ENCODE measurements at places on chromosomes 12 and 14.

- no peak for DNase-seq
Observed at GRCh38 chr12:67958187-67958586, 31.1 kb upstream of the IFNG-AS1 start.

DNA sequence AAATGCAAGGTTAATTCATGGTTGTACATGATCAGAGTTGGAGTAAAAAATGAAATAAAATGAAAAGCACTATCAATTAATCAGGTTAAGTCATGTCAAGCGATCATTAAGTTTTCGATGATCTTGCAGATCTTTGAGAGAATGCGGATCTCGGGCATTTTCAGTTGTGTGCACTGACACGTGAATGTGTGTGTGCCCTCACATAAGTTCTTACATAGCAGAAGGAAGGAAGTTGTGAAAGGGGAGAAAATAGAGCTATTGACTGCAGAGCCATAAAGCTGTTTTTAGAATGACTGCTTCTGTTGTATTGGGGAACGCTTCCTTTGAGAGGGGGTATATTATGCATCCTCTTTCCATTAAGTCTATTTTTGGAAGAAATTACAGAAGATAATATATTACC lies 101.3 kb downstream of the HMGA2 start:
- no peak for DNase-seq

- no peak for DNase-seq
Observed at GRCh38 chr12:52524898-52525591, 4.9 kb upstream of the KRT5 start.

- DNase-seq = no peak
Observed at GRCh38 chr14:98101323-98101722, 1170.7 kb downstream of the BCL11B start.

DNA sequence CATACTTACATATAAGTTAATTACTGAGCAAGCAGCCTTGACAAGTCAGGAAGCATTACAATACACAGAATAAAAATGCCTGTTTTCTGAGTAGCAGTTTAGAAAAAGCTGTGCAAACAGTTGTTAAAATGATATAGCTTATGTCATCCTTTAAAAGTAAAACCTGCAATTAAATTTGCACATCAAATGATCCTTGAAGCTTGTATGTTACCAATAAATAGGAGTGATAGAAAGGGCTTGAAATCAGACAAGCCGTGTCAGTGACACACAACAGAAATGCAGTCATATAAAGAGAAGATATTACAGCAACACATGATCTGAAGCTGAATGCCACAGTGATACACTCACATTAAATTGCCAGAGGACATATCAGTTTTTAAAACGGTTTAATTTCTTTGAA lies 70.0 kb downstream of the EPS8 start:
- no peak for DNase-seq

GRCh38 chr12:2879853-2880252 lies 2.8 kb downstream of the RHNO1 start:
- no peak for DNase-seq

DNA sequence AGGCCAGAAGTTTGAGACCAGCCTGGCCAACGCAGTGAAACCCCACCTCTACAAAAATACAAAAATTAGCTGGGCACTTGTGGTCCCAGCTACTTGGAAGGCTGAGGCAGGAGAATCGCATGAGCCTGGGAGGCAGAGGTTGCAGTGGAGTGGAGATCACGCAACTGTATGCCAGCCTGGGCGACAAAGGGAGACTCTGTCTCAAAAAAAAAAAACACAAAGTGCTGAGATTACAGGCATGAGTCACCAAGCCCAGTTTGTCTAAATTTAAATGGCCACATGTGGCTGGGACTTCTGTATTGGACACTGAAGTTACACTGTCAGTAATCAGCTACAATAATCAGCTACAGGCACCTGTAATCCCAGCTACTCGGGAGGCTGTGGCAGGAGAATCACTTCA lies 100.9 kb upstream of the AEBP2 start:
- no peak for DNase-seq

- no peak for DNase-seq
Observed at GRCh38 chr14:34356264-34356654, 105.8 kb downstream of the SPTSSA start.

DNA sequence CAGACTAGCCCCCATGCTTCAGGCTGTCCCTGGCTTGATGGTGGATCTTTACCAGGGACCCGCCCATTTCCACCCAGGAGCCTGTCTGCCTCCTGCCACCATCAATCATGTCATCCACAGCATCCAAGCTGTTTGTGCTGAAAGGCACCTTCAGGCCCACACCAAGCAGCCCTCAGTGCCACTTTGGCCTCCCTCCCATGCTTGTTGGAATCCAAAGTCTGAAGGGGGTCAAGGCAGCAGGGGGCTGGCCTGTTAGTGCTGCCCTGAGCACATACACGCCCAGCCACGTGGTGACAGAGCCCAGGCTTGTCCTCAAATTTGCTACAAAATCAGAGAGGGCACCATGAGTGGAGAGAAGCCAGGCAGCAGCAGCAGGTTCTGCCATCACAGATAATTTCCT lies 1146.8 kb downstream of the FSCB start:
- no peak for DNase-seq

DNA sequence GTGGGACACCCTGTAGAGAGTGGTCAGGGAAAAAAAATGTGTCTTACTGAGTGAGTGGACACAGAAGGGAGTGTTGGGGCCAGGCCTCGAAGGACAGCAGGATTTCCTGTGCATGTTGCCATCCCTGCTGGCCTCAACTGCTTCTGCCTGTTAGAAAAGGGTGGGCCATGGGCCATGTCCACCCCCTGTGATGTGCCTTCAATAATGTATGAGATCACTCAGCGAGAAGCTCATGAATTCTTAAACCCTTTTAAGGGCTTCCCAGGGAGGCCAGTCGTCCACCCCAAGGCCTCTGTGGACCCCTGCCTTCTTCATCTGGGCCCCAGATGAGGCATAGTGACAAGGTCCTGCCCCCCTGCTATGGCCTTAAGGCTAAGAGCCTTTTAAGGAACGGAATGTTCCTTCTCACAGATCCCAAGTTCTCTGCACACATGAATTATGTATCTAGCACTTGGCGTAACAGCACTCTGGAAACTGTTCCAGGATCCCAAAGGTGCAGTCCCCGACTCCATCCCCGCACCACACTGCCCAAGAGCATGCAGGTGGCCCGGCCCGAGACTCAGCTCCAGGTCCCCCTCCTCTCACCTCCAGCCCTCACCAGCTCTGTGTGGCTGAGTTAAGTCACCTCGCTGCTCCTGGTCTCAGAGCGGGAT lies 8.9 kb upstream of the C14orf132 start:
- DNase-seq = no peak

DNA sequence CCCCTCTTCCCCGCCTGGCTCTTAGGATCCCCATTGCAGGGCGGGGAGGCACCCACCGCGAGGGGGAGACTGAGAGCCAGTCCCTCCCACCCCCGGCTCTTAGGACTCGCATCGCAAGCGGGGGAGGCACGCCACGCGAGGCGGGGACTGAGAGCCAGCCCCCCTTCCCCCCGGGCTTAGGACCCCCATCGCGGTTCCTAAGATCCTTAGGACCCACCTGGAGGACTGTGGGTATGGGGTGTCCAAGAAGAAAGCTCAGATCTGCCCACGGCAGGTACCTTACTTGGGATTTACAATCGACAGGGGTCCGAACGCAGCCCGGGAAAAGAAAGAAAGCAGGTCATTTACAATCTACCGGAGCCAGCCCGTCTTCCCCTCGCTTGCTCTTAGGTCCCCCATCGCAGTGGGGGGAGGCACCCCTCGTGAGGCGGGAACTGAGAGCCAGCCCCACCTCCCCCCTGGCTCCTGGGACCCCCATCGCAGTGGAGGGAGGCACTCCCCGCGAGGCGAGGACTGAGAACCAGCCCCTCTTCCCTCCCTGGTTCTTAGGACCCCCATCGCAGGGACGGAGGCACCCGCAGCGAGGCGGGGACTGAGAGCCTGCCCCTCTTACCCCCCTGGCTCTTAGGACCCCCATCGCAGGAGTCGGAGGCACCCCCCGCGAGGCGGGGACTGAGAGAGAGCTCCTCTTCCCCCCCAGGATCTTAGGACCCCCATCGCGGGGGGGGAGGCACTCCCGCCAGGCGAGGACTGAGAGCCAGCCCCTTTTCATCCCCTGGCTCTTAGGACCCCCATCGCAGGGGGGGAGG lies 43.7 kb downstream of the DDX11 start:
- no peak for DNase-seq

DNA sequence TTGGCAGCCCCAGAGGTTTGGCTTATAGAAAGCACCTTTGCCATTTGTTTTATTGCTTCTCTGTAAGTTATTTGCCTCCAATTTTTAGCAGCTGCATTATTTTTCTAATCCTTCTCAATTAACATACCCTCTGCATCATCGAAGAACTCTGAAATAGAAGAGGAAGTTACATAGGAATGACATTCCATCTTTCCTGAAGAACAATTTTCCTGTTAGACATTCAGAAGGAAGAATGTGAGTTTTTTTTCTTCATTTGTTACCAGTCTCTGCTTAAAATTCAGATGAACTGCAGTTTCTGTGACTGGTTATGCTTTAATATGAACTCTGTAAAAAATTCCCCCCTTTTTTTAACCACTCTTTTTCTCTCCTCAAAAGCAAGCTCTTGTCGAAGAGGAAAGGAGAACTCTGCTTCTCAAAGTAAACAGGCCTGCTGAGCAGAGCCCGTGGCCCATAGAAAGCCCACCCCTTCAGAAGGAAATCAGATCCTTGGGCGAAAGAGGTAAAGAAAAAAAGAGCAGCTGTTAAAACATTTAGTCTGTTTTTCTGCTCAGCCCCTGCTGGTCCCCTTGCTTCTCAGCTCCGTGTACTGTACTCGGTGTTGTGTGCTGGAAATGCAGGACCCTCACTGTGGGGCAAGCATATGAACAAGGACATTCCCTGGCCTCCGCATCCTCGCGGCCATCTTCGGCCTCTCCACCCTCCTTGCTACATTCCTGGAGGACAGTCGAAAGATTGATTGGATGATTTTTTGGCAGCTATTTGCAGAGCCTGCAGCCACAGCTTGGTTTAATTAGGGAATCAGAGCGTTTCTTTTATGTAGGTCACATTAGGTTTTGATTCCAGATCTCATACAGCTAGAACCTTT lies 164.4 kb upstream of the LRIG3 start:
- no peak for DNase-seq

GRCh38 chr12:124688356-124688992 lies 121.1 kb upstream of the NCOR2 start:
- no peak for DNase-seq
